ENCODE measurements at places on chromosomes 3 and 15.

GRCh38 chr3:30551266-30551665 is 55.1 kb upstream of the TGFBR2 start:
- DNase-seq, result no peak

- DNase-seq, result no peak
Measured at GRCh38 chr15:78061963-78062427, 15.5 kb downstream of the TBC1D2B start.

- no peak for DNase-seq
Measured at GRCh38 chr15:29859973-29860715, 37.9 kb upstream of the TJP1 start.

- no peak for DNase-seq
Measured at GRCh38 chr3:40923143-40923542, 276.2 kb upstream of the CTNNB1 start.

DNA sequence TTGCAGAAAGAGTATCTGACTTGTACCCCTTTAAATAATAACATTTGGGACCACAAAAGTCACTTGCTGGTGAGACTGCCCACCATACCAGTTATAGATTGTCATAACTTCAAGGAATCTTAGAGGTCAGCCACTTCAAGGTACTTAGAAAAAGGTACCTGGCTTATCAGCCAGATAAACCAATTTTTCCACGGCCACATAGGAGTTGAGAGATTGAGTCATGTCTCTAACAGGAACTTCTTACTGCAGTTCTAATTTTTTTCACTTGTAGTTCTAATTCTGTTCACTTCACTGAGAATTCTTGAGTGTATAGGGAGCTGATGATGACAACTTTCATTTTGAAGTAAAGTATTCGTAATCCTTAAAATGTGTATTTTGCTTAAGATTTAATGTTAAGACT is 317.1 kb upstream of the CBLB start:
- no peak for DNase-seq

DNA sequence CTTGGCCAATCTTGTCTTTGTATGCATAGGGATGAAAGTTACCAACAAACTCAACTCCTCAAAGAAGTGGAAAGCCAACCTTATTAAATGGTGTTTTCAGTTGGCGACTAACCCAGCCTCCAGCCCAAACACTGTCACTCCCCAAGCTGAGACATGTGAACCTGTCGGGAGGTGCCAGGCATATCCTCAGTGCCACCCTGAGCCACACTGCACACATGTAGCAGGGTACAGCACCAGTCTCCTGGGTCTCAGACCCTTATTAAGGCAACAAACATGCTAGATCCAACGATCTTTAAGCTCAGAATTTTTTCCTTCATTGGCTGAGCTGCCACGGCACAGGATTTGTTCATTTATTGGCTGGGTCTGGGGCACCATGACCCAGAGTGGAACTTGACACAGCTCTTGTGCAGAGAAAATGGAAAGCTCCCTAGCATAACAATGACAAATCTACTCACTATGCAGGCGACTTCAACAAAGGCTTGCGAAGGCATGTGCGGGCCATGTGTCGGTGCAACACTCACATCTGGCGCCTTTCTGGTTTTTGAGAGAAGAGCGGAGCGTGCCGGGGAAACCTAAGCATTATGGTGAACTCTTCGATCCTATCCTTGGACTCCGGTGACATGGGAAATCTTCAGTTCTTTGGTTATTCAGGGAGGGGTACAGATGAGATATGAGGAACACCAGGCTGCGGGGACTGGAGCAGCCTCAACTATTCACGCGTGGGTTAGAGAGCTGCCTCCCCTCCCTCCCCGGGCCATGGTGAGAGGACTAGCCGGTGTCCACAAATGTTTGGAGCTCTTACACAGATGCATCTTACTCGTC is 190.1 kb downstream of the FAM43A start:
- DNase-seq, result no peak

- no peak for DNase-seq
Measured at GRCh38 chr3:189699885-189700284, 68.7 kb downstream of the TP63 start.

DNA sequence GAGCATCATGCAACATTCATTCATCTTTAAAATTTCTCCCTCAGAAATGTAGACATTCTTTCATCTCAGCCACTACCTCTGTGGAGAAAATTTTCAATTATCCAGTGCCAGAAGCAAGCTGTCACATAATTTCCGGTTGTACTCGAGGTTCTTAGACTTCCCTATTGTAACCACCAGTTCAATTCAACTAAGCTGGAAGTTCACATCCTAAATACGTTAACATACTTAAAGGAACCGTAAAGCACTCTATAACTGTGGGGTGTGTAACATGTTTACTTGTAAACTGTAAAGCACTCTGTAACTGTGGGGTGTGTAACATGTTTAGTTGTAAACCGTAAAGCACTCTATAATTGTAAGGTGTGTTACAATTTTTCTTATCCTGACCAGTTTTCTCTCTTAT is 150.3 kb downstream of the PLCL2 start:
- no peak for DNase-seq

GRCh38 chr15:94186770-94187331 is 44.5 kb upstream of the MCTP2 start:
- no peak for DNase-seq

- DNase-seq, result no peak
Measured at GRCh38 chr15:50330921-50331320, 24.1 kb downstream of the GABPB1 start.

GRCh38 chr15:31236184-31237042 is 90.2 kb upstream of the KLF13 start:
- peak; percentile 29 for DNase-seq

DNA sequence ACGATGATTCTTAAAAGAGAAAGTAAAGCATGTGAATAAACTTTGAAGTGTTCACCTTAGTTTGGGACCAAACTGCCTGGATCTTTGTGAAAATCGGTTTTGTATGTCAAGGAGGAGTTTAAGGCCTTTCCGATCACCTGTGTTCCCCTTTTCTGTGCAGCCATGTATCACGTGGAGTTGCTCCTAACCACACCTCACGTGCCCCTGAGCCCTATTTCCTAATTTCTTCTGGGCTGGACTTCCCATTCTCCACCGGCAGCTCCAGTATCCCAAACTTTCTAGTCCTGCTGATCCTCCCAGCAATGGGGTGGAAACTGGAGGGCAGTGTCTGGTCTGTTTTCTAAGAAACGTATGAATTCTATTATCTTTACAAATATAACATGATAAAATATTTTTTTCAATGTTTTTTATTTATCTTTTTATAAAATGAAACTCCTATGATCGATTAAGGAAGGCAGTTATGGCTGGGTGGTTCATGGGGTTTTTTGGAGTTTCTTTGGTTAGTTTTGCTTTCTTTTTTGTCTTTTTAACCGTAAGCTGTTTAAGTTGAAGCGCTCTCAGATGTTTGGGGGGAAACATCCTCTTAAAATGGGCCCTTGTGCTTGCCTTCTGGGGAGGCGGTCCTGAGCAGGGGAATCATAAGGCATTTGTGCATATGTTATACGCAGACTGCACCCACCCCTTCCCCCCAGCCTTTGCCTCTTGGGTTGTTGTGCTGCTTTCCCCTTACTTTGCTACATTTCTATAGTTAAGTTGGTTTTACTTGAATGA is 43.6 kb upstream of the WWTR1 start:
- no peak for DNase-seq

DNA sequence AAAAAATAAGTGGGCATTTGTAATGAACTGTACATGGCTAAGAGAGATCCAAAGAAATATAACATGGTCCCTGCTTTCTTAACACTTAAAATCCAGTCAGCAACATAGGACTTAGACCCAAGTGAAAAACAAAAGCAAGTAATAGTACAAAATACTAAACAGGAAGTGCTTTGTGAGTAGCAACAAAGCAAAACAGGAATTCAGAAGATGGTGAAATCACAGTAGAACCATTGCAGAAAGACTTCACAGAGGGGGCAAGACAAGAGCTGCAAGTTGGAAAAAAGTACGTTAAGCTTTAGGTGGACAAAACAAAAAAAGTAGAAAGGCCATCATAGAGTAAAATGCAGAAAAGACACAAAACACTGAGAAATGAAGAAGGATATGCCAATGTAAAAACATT is 116.0 kb downstream of the TBC1D5 start:
- DNase-seq, result no peak

DNA sequence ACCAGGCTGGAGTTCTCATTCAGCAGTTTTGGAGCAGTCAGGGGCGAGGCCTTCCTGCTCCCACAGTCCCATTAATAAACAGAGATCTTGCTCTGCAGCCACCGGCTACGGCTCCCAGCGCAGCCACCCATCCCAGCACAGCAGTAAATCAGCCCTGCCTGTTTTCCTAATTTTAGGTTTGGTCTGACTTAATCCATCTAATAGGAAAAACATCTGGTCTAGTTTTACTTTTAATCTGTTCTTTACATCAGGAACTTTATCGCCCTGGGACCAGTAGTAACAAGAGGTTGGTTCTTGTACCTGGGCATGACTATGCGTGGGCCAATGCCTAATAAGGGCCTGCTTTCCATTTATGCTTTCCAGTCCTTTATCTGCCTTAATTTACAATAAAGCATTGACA is 264.0 kb upstream of the DPH6 start:
- DNase-seq, result no peak

- DNase-seq, result no peak
Measured at GRCh38 chr3:128337305-128337704, 129.4 kb downstream of the DNAJB8 start.

- DNase-seq, result no peak
Measured at GRCh38 chr3:27840807-27841594, 118.9 kb upstream of the EOMES start.

GRCh38 chr3:125072301-125072700 is 16.5 kb upstream of the HEG1 start:
- no peak for DNase-seq

DNA sequence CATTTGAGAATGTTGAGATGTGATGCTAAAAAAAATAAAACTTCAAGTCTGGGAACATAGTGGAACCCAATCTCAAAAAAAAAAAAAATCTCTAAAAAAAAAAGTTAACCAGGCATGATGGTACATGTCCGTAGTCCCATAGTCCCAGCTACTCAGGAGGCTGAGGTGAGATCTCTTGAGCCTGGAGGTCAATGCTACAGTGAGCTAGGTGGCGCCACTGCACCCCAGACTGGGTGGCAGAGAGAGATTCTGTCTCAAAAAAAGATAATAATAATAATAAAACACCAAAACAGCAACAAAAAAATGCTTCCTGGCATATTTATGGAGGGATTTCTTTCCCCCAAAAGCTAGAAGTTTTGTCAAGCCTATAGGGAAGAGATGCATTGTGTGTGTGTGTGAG is 361.6 kb downstream of the ROBO1 start:
- DNase-seq, result no peak

GRCh38 chr15:73573037-73573436 is 60.2 kb downstream of the NPTN start:
- DNase-seq, result no peak

- no peak for DNase-seq
Measured at GRCh38 chr3:58021962-58022361, 13.7 kb downstream of the FLNB start.

DNA sequence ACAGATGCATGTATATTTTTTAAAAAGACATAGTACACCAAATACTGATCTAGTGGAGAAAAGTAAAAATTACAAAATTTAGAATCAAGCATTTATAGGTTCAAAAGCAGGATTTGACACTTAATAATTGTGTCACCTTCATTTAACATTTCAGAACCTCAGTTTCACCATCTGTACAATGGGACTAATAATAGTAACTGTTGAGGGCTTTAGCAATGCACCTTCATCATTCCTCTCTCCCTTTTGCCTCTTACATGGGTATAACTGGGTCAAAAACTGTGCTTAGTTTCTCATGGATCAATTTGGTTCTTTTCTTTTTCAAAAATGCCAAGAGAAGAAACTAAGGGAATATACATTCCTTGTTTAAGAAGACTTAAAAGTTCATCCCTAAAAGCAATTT is 5.5 kb upstream of the TMEM212 start:
- no peak for DNase-seq

GRCh38 chr3:171028025-171028778 is 1.7 kb upstream of the SLC2A2 start:
- no peak for DNase-seq

- DNase-seq, result no peak
Measured at GRCh38 chr3:46690798-46691197, 2.7 kb downstream of the ALS2CL start.
